Erythroblast (primary cell): ENCODE measurements at places on chromosomes 5 and 9.

- DNase-seq, result no peak
These were observed 36.7 kb upstream of the KCNIP1 start for GRCh38 chr5:170466988-170467707.

DNA sequence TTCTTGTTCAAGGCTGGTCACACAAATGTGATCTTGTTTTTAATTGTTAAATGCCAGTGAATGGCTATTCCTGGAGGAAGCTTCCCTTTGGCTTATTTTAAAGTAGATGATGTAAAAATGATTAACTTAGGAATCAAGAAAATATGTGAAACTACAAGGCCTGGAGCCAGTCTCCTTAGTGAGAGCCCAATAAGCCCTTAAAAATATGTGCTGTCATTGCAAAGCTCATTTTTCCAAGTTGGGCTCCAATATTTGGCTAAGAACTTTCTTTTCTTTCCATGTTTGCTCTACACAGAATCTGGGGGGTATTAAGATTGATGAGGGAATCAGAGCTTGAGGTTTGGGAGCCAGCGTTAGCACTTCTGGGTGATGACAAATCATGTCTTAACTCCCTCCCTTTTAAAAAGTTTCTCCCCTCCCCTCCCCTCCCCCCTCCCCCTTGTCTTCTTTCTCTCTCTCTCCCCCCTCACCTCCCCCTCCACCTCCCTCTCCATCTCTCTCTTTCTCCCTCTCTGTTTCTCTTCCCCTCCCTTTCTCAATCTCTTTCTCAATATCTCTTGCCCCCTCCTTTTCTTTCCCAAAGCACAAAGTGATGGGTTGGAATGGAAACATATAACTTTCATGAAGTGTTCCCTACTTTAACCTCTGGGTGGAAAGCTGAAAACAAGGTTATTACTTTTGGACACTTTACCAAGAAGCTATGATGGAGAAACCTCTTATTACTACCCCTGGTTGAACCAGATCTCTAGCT lies 86.0 kb downstream of the FBXL7 start:
- DNase-seq, result no peak

GRCh38 chr9:27549196-27549755 lies 19.7 kb upstream of the MOB3B start:
- no peak for DNase-seq

- peak; percentile 69 for DNase-seq
These were observed 56.2 kb downstream of the DUSP1 start for GRCh38 chr5:172714491-172715420.

DNA sequence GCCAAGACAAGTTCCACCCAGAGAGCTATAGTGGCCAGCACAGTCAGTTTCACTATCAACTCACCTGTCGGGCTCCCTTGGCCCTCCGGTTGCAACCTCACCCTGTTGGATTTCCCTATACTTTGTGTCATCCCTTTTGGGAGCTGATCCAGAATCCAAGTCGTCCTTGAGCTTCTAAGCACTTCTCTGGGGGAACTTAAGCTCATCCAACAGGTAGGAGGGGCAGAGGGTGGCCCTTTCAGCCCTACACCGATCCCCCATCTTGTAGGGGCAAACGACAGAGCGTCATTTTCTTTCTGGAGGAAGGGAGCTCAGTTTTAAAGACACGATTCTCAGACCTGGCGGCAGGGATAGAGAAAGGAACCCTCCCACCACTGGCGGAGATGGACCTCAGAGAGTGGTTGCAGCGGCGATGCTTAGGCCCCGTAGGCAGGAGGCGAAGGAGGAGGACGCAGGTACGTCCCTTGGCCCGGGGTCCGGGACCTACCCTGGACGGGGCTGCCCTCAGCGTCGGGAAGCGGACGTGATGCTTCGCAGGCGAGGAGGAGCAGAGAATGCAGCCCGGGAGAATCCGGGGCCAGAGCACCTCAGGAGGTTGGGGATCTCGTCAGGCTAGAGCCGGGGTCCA lies 519 bp downstream of the ZER1 start:
- DNase-seq, result peak; percentile 62

- no peak for DNase-seq
These were observed 169.6 kb downstream of the TLE4 start for GRCh38 chr9:79741381-79741780.

GRCh38 chr9:120556775-120557174 lies 23.2 kb downstream of the CDK5RAP2 start:
- DNase-seq, result no peak

- DNase-seq, result no peak
These were observed 85.7 kb upstream of the LHFPL2 start for GRCh38 chr5:78734094-78734845.

DNA sequence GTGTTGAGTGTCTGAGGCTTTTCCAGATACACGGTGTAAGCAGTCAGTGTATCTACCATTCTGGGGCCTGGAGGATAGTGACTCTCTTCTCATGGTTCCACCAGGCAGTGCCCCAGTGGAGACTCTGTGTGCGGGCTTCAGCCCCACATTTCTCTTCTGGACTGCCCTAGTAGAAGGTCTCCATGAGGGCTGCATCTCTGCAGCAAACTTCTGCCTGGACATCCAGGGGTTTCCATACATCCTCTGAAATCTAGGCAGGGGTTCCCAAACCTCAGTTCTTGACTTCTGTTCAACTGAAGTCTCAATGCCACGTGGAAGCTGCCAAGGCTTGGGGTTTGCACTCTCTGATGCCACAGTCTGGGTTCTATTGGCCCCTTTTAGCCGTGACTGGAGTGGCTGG lies 256.6 kb upstream of the ITGA1 start:
- no peak for DNase-seq

GRCh38 chr5:35920890-35921289 lies 17.5 kb downstream of the CAPSL start:
- no peak for DNase-seq

GRCh38 chr5:142600611-142601358 lies 85.1 kb downstream of the FGF1 start:
- no peak for DNase-seq

DNA sequence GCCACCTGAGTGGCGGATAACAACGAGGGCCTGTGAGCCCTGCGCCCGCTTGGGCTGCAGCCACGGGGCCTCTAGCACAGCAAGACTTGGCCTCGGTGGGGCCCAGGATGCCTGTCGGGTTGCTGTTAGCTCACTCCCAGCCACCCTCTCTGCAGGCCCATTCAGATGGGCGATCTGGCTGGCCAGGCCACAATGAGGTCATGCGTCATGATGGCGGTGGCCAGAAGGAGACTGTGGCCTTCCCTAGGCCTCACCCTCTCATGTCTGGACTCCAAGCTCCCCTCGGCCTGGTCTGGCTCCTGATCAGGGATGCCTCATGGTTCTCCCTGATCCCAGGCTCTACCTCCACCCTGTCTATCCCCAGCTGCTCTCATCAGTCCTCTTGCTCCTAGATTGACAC lies 19.0 kb upstream of the TCOF1 start:
- no peak for DNase-seq

DNA sequence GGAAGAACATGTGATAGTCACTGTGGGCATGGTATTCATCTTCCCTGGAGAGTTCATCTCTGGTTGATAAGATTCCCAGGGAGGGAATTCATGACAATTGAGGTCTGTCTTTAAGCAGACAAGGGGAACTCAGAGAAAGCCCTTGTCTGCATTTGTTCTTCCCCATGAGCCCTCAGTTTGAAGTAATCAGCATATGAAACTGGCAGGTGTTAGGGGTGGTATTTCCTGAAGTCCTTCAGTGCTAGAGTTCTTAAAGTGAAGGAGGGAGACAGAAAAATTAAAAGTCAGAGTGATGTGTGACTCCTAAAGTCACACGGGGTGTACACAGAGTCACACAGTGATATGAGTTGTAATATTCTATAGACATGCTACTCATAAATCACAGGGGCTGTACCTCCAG lies 60.6 kb upstream of the SYK start:
- no peak for DNase-seq

- DNase-seq, result no peak
These were observed 22.5 kb downstream of the CCDC152 start for GRCh38 chr5:42779083-42779482.

DNA sequence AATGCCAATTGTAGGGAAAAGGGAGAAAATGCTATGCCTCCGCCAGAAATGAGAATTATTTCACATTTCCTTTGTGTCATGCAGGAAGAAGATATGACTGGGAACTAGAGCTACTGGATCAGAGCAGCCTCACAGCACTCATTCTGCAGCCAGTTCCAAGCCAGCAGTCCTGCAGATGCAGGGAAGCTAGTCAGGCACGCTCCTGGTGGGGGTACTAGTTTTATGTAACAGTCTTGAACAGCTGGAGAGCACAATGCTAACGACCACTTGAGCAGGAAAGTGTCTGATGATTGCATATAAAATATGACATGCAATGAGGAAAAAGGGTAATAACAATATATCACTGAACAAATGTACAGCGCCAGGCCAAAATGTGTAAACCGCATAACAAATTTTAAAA lies 21.7 kb downstream of the CDH10 start:
- no peak for DNase-seq

DNA sequence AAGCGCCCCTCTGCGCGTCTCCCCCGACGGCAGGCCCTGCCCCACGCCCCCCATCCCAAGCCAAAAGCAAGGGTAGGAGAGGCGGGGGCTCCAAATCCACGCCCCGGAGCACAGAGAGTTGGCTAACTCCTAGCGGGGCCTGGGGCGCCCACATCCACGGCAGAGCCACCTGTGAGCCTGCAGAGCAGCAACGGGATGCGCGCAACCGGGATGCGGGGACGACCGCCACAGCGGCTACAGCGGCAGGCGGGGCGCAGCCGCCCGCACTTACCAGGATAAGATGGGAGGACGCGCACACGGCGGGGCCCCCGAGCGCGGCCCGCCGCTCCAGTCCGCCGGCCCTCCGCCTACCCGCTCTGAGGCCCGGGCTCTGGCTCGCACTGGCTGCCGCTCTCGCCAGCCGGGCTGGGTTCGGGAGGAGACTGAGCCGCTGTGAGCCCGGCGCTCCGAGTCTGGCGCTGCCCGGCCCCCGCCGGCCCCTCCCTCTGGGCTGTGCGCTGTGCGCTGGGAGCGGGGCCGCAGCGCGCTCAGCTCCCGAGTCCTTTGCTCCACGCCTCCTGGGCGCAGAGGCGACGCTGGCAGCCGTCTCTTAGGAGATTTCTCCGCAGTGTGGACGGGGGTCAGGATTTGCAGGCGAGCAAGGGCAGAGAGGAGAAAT lies at the start of gene SLC24A2:
TSS of gene SLC24A2 (minus strand) at position 424 of the 658 bp plus-strand sequence.
- no peak for DNase-seq

- DNase-seq, result no peak
These were observed 31.6 kb downstream of the IER5L start for GRCh38 chr9:129146441-129146941.

GRCh38 chr9:29659014-29659413 lies 2085.7 kb upstream of the C9orf72 start:
- no peak for DNase-seq

GRCh38 chr9:126615791-126616447 lies 2.2 kb downstream of the LMX1B start:
- DNase-seq, result no peak

- no peak for DNase-seq
These were observed 9.4 kb downstream of the CD180 start for GRCh38 chr5:67187006-67187715.

DNA sequence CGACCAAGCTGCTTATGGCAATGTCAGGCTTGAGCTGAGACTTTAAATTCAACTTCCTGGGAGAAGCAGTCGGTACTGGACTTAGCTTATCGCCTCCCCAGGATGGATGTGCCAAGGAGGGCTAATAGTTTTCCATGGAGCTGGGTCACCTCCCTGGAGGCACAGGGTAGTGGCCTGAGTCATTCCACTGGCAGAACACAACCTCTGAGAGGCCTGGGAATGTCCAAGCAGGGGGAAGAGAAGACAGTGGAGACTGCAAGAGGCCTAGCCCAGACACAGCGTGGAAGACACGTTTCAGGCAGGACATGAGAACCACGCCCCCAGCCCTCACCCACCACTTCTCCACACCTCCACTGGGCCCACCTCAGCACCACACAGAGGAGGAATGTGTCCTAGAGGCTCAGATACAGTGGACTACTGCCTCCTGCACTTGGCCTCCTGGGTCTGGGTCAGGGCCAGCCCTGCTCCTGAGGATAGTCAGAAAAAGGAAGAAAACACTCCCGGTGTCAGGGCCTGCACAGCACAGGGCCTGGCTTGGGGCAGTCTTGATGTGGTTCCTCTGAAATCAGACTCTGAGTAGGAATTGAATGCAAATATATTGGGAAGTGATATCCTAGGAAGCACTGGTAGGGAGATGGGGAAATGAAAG lies 171.8 kb downstream of the FSTL4 start:
- DNase-seq, result no peak

GRCh38 chr5:96595300-96596090 lies 66.7 kb upstream of the CAST start:
- DNase-seq, result peak; percentile 25

DNA sequence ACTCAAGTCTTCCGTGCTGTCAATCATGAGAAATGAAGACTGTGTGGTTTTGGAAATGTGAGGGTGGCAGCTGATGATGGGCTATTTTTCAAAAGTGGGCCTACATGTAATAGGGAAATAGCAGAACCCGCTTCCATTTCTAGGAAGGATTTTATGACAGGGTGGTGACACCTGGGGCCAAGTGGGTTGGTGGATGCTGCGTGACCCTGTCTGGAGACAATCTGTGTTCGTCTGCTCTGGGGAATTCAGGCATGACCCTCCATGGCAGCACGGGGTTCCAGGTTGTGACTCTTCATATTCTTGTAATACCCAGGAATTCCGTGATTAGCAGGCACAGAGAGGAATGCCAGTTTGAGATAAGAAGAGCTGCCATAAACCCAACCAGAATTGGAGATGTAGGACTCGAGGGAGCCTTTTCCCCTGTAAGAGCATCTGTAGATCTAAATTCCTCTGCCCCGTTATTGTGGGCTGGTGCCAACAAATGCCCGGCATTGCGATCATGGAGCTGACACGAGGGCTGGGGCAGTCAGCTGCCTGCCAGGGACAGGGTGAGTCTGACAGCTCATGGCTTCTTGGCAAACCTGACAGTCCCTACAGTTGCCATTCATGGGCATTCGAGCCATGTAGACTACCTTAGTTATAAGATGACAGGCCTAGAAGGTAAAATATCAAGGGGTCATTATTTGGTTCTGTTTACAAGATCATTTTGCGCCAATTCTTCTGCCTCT lies 279.7 kb downstream of the GADD45G start:
- DNase-seq, result no peak

GRCh38 chr5:32261198-32261597 lies 51.5 kb downstream of the MTMR12 start:
- DNase-seq, result no peak
